ENCODE measurements at places on chromosomes 1 and 21.

- no peak for DNase-seq
Observed at GRCh38 chr21:28133116-28133515, 859.6 kb downstream of the LTN1 start.

GRCh38 chr1:189597083-189597482, 880.6 kb downstream of the BRINP3 start:
- DNase-seq = no peak

DNA sequence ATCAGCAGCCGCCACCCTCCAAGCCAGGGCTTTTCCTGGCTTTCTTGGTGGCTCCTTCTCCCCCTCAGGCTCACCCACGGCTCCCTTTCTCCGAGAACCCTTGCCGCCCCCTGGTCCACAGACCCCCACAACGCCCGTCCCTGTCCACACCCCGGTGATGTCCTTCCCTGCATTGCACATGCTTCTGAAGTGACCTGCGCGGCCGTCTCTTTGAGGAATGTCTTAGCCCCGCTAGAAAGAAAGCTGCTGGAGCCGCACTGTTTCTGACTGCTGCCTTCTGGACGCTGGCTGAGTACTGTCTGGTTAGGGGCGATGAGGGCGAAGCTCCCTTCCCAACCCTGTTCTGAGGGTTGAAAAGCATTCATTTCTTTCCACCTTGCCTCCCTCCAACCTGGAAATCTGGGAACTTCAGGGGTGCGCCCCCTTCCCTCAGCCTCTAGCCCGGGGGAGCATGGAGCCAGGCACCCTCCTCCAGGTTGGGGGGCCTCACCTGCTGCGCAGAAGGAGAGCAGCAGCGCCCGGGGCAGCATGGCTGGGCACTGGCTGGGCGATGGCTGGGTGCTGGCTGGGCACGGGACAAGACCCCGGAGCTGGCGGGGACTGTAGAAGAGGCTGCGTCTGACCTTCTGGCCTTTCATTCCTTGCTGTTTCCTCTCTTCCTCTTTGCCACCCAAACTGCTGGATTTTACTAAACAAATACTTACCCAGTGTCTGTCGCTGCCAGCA, at the start of gene CLEC20A:
Gene CLEC20A, minus strand, starts transcription at position 555 of the 726 bp plus-strand sequence. Its CDS starts 25 bp downstream, at position 530.
- DNase-seq = no peak

GRCh38 chr1:177950506-177950905, 19.4 kb downstream of the SEC16B start:
- DNase-seq = no peak

DNA sequence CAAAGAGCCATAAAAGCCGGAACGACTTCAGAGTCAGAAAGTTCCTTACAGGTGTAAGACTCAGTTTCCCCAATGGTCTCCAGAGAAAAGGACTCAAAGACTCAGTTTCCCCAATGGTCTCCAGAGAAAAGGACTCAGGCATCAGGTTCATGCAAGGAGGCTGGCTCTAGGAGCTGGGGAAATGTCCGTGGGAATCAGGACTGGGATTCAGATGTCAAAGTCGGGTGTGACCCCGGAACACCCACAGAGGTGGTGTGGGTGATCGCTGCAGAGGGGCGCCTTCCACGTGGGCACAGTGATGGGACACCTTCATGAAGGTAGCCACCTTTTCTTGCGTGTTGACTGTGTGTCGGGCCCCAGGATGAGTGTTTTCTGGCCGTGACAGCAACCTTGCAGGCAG, 340.8 kb downstream of the NPHP4 start:
- DNase-seq = no peak
